ENCODE measurements at places on chromosomes 2 and 18.

- DNase-seq = peak; percentile 63
Measured at GRCh38 chr18:7601246-7601615, 34.1 kb downstream of the PTPRM start.

DNA sequence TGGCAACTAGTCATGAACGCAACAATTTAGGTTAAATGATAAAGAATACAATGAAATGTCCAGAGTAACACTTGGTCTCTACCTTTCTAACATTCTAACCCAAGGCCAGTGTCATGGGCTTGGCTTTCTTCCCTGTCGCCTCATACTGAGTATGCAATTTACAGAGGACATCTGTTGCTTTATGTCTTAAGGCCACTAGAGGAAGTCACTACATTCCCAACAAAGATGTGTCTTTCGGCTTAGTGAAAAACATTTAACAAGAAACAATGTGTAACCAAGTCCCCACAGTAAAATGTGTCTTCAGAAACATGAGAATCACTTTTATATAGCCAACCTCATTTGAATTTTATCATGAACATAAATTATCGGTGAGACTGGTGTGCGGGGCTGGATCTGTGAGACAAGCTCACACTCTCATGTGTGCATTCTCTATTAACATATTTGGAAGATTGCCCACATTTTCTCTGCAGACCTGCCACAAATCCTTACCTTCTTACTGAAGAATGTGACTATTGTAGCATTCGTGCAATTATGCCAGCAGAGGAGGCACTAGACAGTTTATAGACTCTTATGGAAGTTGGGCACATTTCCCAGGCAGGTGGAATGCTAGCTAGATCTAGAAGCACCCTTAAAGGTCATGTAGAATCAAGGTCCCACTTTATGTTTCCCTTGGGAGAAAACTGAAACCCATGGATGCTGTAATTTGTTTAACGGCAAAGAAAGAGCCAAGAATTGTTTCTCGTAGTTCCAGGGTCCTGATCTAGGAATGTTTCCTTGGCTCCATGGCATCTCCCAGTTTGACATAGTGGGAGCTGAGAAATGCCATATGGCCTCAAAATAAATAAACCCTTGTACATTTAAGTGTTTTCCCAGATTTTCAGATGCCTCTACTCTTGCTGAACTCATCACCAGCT lies 101.8 kb downstream of the CD226 start:
- DNase-seq = peak; percentile 62

DNA sequence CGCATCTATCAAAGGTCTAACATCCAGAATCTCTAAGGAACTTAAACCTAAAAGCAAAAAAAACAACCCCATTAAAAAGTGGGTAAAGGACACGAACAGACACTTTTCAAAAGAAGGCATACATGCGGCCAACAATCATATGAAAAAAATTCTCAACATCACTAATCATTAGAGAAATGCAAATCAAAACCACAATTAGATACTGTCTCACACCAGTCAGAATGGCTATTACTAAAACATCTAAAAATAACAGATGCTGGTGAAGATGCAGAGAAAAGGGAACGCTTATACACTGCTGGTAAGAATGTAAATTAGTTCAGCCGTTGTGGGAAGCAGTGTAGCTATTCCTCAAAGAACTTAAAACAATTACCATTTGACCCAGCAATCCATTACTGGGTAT lies 38.0 kb downstream of the PPP3R1 start:
- no peak for DNase-seq

GRCh38 chr18:36634573-36635216 lies 194.1 kb downstream of the TPGS2 start:
- DNase-seq = no peak

GRCh38 chr18:71398531-71398930 lies 1109.7 kb downstream of the SOCS6 start:
- DNase-seq = no peak

DNA sequence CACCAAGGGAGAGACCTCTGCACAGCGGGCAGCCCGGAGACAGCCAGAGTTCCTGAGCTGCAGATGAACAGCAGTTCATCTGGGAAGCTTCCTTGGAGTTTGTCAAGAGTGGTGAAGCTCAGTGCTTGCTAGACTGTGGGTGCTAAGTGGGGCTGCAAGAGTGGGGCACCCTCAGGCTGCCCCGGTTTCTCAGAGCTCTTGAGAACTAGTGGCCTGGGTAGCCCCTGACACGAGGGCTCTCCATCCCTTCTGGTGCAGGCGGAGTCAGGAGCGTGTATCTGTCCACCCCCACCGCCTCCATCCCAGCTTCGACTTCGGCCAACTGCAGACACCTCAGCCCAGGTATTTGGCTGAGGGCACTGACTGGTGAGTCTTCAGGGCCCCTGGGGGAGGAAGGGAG lies 222.0 kb downstream of the LOXHD1 start:
- DNase-seq = no peak

DNA sequence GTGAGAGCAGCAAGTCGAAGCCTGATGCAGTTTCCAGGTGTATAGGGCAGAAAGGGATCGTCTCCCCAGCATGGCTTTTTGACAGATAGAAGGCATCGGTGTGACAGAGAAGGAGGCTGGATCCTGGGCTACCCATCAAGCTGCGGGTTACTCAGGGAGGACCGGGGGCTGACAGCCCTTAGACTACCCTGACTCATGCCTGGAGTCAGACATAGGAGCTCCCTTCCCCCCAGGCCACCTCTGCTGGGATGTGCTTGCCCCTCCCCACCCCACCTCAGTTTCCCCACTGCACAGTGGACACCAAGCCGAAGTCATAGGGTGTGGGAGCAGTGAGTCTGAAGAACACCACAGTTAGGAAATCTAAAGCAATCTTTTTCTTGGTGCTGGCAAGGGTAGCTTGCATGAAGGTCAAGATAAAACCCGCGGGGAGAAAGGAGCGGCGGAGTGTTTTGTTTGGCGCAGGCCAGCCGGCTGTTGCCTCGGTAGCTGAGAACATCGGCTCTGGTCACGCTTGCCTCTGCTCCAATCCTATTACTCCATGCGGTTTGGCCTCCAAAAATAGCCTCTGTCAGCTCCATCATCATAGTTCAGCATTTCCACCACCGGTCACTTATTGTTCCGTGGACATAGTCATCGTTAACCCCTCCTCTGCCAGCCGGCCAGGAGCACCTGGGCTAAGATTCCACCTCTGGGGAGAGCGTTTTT lies 169.2 kb upstream of the GLI2 start:
- peak; percentile 67 for DNase-seq

DNA sequence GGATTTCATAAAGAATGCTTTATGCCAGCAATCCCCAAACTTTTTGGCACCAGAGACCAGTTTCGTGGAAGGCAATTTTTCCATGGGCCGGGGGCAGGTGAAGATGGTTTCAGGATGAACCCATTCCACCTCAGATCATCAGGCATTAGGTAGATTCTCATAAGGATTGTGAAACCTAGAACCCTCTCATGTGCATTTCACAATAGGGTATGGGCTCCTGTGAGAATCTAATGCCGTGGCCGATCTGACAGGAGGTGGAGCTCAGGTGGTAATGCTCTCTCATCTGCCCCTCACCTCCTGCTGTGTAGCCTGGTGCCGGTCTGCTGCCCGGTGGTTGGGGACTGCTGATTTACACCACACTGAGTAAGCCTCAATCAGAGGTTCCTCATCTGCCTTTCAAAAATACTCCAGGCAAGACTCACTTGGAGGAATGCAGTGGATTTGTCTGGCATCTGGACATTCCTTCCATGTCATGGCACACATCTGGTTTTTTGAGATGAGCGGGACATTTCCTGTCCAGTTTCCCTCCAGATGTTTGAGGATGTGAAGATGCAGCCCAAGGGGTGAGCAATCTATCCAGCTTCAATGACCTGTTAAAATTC lies 185.8 kb downstream of the VAPA start:
- peak; percentile 27 for DNase-seq

DNA sequence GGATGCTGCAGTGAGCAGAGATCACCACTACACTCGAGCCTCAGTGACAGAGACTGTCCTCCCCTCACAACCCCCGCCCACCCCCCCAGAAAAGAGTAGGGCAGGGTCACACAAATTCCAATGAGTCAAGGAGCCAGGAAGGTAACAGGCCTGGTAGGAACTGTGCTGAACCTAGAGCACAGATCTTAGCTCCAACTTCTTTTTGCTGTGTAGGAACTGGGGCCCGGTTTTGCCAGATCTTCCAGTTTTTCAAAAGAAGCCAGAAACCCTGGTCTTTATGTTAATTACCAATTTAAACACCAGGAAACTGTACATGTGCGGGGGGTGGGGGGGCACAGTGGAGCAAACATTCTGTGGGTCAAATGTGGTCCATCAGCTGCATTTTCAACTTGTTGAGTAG lies 71.0 kb downstream of the PRPF40A start:
- DNase-seq = no peak

GRCh38 chr2:20423847-20424246 lies 23.0 kb upstream of the RHOB start:
- no peak for DNase-seq

DNA sequence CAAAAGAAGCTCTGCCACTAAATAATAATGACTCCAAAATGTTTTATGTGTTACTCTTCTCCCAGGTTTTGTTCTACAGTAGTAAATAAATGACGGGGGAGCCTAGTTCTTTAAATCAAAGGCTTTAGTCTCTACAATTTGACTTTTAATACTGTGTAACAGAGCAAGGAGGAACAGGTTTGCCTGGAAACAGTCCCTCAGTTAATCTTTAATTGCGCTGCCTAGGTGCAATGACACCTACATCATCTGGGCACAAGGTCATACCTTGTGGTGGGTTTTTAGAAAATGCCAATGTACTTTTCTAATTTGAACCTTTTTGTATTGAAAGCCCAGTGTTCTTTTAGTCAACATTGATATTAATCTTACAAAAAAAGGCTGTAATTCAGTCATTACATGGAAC lies 287.3 kb upstream of the SETBP1 start:
- DNase-seq = no peak

GRCh38 chr18:33803636-33804035 lies 225.6 kb downstream of the ASXL3 start:
- DNase-seq = peak; percentile 16

GRCh38 chr18:5150894-5151293 lies 46.2 kb downstream of the AKAIN1 start:
- DNase-seq = no peak

DNA sequence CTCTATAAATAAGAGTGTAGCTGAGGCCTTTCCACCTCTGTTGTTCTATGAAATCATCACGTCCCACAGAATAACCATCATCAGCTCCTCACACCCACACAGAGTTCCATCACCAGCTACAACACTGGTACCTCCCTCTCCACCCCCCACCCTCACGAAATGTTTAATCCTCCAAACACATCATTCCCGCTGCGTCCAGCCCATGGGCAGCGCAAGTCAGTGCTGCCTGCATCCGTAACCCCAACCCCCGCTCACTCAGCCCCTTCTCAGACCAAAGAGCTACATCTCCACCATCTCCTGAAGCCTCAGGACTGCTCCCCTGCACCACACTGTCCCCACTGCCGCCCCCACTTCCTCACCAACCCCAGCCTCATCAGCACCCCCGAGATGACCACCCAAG lies 19.4 kb downstream of the DNMT3A start:
- DNase-seq = no peak

- DNase-seq = no peak
Measured at GRCh38 chr18:79523206-79523735, 127.5 kb downstream of the NFATC1 start.

- DNase-seq = peak; percentile 52
Measured at GRCh38 chr2:70143314-70144150, 47.3 kb downstream of the C2orf42 start.
